ENCODE measurements at places on chromosomes 1 and 21. TPM values are rescaled to one million over a fixed set of nuclear protein-coding genes. Genes with fewer than 3 reads are reported as not detected.

GRCh38 chr1:53338423-53338822 lies 10.6 kb upstream of the LRP8 start:
- DNase-seq, result no peak

- DNase-seq, result no peak
Observed at GRCh38 chr1:168202941-168203654, 22.7 kb upstream of the SFT2D2 start.

DNA sequence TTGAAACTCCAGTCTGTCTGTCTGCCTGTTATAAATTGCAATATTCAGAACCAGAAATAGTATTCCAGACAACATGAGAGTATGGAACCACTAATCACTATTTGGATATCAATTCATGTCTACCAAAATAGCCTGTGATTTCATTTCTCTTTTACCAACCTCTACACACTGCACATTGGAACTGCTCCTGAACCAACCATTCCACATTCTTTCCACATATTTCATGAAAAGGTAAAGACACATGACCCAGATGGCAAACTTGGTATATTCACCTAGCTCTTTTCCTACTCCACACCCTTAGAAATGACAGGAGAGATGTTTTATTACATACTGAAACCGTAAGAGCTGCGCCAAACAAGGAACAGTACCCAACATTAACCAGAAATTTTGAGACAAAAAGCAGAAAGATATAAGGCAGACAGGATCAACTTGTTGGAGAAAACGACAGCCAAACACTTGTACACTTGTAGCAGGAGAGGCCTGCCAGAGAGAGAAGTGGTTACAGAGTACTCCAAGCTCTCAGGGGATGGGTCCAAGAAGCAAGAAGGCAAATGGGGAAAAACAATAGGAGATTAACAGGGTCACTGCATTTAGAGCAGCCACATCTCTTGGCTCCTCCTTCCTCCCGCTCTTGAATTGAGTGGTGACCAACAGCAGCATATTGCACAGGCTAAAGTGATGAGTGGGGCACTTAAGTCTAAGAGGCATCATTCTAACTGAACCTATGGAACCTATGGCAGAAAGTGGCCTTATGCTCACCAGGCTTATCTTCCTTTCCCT lies 148.7 kb downstream of the SETD4 start:
- DNase-seq, result peak; percentile 16

DNA sequence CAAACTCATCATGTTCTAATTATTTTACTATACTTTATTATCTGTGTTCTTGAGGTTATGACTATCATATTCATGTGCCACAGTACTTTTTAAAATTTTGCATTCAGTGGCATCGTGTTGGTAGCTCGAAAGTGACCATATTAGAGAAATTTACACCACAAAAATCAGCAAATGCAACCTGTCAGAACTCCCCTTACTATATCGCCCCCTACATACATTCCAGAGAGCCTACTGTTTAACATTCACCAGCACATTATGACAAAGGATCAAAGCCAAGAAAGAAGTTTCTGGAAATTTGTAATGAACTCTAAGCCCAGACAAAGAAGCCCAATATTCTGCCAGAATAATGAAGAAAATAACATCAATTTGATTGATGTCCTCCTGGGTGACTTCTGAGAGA lies 909.3 kb downstream of the LTN1 start:
- DNase-seq, result no peak

GRCh38 chr1:164804366-164804765 lies 245.4 kb downstream of the PBX1 start:
- DNase-seq, result no peak

- no peak for DNase-seq
Observed at GRCh38 chr1:170800812-170801211, 134.5 kb upstream of the MROH9 start.

DNA sequence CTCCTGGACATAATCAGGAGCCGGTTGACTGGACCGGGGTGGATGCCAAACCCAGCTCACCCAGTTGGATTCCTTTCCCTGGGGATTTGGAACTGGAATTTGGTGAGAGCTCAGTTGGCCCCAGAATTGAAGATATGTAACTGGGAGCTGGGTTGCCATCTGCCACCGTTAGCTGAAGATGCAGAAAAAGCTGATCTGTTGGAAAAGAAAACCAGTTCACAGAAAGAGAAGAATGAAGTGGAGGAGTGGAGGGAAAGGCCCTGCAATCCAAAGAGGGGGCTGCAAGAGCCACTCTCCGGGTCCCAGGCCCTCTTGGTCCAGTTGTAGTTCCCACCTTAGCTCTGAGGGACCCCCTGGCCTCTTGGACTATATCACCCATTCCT lies 16.0 kb downstream of the TEX35 start:
- no peak for DNase-seq

GRCh38 chr1:99004254-99004860 lies 304 bp downstream of the PLPPR5 start:
- DNase-seq, result peak; percentile 65

The PLPP3 gene
- 44.5 TPM for total RNA-seq
